Activated CD4-positive, alpha-beta memory T cell treated with anti-CD3 and anti-CD28 coated beads, Interleukin-2, amount 10 ng/mL, durations not matched to agents 7 days and 5 days (primary cell): ENCODE measurements at places on chromosomes 2 and 18. TPM values are rescaled to one million over a fixed set of nuclear protein-coding genes. Genes with fewer than 3 reads are reported as not detected.

- DNase-seq = no peak
These were observed 119.3 kb downstream of the GALNT3 start for GRCh38 chr2:165674780-165675179.

DNA sequence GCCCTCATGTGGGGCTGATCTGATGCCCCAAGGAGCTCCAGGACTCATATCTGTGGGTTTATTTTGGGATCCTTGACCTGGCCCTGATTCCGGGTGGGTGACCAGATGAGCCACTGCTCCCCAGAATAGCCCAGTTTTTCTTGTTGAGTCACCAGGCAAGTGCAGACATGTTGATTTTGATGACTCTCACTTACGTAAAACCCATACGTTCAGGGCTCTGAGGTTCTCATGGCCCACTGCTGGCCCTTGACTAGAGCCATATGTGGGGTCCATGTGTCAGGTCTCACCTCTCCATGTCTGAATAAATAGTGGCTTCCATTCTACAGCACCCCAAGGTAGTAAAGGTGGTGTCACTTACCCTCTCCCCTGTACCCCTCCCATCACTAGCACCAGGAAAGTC, 41.9 kb downstream of the CDC42EP3 start:
- no peak for DNase-seq

- DNase-seq = no peak
These were observed 99.7 kb downstream of the GULP1 start for GRCh38 chr2:188391354-188391753.

DNA sequence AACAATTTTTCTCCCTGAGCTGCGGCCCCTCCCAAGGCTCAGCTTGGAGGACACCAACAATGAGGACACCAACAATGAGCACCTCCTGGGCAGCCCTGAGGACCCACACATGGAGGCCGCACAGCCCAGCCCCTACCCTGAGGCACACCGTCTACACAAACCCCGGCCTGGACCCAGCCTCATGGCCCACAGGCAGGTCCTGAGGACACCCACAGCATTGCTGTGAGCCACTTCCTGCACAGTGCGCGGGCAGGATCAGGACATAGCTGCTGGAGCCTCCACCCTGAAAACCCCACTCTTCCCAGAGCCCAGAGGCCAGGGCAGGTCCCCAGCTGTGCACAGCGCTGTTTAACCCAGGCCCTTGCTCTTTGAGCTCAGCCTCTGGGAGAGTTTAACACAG, 194.3 kb downstream of the RTP5 start:
- no peak for DNase-seq

Gene DSG4
- not detected for total RNA-seq

Gene DUSP19
- total RNA-seq = 0.93 TPM
